Skin of body (tissue), 3 donors: ENCODE measurements at places on chromosomes 12 and 14. TPM values are rescaled to one million over a fixed set of nuclear protein-coding genes. Genes with fewer than 3 reads are reported as not detected.

PTMS gene
- total RNA-seq = 49.1 TPM

GRCh38 chr12:108575199-108575912 lies 13.0 kb downstream of the ISCU start:
- DNase-seq = no peak

EMP1 gene
- total RNA-seq = 125 TPM

DNA sequence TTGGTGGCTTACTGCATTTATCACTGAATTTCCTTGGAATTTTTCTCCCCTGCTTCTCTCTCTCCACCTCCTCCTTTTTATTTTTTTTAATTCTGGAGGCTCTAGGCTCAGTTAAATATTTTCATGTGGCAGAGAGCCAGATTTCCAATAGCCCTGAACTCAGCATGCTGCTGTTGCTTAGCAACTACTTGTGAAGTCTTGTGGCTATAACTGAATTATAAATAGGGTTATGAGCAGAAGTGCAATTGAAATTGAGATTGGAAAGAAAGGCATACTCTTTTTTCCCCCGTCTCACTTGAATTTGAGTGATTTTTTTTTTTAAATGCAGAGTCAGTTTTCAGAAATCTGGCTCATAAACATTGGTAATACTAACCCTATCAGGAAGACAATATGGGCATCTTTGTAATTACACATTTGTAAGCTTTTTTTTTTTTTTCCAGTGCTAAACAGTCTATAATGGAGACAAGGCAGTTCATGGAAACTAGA lies 38.3 kb downstream of the ATF7IP start:
- peak; percentile 89 for DNase-seq
